ENCODE measurements at places on chromosomes 5 and 9. TPM values are rescaled to one million over a fixed set of nuclear protein-coding genes. Genes with fewer than 3 reads are reported as not detected.
A peak's percentile ranks its signal among the peaks of the same experiment; 100 is the strongest.

Gene GHR
- total RNA-seq = 25.6 TPM

Gene SLIT3
- 54.1 TPM for total RNA-seq

Gene LIFR
- total RNA-seq = 225 TPM

Gene LYRM7
- total RNA-seq = 15.8 TPM

Gene SLC6A3
- 0.15 TPM for total RNA-seq

Gene TLE1
- 52.1 TPM for total RNA-seq

Gene WHRN
- total RNA-seq = 15.1 TPM

Gene ACTL7A
- not detected for total RNA-seq

DNA sequence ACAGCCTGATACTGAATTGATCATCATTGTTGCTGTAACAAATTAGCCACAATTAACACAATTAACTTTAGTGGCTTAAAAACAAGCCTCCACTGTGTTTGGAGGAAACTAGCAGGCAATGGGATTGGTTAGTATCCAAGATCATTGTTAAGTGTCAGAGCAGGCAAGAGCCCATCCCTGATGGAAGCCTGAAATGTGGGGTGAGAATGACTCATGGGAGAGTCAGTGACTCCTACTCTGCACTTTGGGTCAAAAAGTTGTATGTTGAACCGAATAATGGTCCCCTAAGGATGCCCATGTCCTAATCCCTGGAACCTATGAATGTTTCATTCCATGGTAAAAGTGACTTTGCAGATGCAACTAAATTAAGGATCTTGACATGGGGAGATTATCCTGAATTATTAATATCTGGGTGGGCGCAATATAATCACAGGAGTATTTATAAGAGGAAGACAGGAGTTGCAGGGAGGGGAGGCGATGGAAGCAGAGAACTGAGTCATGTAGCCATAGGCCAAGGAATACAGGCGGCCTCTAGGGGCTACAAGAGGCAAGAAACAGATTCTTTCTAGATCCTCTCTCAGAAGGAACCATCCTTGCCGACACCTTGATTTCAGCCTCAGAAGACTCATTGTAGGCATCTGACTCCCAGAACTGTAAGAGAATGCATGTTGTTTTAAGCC is 28.8 kb downstream of the ALG2 start:
- H3K4me1 ChIP-seq = no peaks in the 10 kb centered on the region
- no peak overlapping the region for H3K4me3 ChIP-seq
- H3K27ac ChIP-seq = no peak overlapping the region
- H3K27me3 ChIP-seq = no peaks in the 10 kb centered on the region

DNA sequence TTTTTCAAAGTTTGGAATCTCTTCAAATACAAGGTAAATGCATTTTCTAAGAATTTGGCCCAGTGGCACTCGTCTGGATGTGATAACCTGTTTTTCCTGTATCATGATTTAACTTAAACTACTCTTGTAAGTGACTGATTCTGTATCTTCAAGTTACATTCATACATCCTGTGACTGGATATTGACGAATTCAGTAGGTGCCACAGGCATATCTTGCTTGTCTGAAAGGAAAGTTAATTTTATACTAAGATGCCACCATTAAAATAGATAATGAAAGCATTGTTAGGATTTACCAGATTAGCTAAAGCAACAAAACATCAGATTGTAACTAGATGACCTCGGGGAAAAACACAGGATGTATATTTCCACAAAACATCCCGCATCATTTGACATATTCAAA is 175.3 kb upstream of the ZNF608 start:
- no peak overlapping the region for H3K27ac ChIP-seq
- no peaks in the 10 kb centered on the region for H3K4me1 ChIP-seq
- no peaks in the 10 kb centered on the region for H3K36me3 ChIP-seq
- DNase-seq = no peak

GRCh38 chr9:3830291-3830690 is 304.5 kb upstream of the RFX3 start:
- no peak overlapping the region for H3K27ac ChIP-seq
- no peaks in the 10 kb centered on the region for H3K27me3 ChIP-seq
- no peak for DNase-seq
- peaks cover 3% of the 10 kb centered on the region for H3K4me1 ChIP-seq
- no peak overlapping the region for H3K4me3 ChIP-seq
- no peaks in the 10 kb centered on the region for H3K36me3 ChIP-seq

GRCh38 chr9:71854811-71855210 is 56.2 kb downstream of the ABHD17B start:
- no peak overlapping the region for H3K27ac ChIP-seq
- no peak for DNase-seq
- H3K27me3 ChIP-seq = no peaks in the 10 kb centered on the region
- no peaks in the 10 kb centered on the region for H3K36me3 ChIP-seq
- H3K4me1 ChIP-seq = no peaks in the 10 kb centered on the region

DNA sequence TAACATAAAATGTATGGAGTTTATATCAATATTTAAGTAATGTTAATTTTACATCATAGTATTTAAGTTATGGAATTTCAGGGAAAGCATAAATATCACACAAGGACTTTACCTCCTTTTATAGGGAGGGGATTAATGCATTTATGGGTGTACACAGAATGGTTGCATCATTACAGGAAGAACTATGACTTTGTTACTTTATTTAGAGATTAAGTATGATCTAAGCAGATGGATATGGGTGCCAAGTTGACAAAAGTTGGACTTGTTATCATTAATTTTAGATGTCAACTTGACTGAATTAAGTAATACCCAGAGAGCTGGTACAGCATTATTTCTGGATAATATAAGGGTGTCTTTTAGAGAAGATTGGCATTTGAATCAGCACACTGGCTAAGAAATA is 160.5 kb upstream of the CDH10 start:
- no peak for DNase-seq
- H3K4me3 ChIP-seq = no peak overlapping the region
- H3K4me1 ChIP-seq = no peaks in the 10 kb centered on the region

GRCh38 chr5:44321144-44321725 is 68.0 kb downstream of the FGF10 start:
- H3K36me3 ChIP-seq = no peaks in the 10 kb centered on the region
- no peak overlapping the region for H3K4me3 ChIP-seq
- no peak overlapping the region for H3K27ac ChIP-seq
- no peaks in the 10 kb centered on the region for H3K27me3 ChIP-seq
- H3K4me1 ChIP-seq = no peaks in the 10 kb centered on the region

- no peaks in the 10 kb centered on the region for H3K27me3 ChIP-seq
- no peak overlapping the region for H3K27ac ChIP-seq
- H3K4me3 ChIP-seq = no peak overlapping the region
- no peak for DNase-seq
- no peaks in the 10 kb centered on the region for H3K36me3 ChIP-seq
These were observed 7.7 kb upstream of the C5orf47 start for GRCh38 chr5:173981185-173981761.

DNA sequence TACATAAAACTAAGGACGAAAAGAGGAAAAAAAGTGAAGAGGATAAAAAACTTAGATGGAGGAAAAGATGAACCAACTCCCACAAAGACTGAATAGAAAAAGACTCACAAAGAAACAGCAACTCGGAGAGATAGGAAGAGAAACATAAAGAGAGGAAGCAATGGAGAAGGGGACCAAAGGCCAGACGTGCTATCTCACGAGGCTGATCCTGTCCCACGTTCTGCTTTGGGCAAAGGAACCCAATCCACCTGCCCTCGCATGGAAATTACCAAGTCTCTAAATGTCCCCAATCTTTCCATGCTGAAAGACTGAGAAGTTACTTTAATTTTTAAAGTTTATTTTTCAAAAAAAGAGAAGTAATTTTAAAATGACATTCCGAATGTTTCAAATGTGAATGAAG is 36.6 kb downstream of the TMEM245 start:
- H3K4me1 ChIP-seq = no peaks in the 10 kb centered on the region
- H3K27ac ChIP-seq = no peak overlapping the region
- DNase-seq = no peak
- no peak overlapping the region for H3K4me3 ChIP-seq
- H3K27me3 ChIP-seq = no peaks in the 10 kb centered on the region
- no peaks in the 10 kb centered on the region for H3K36me3 ChIP-seq

DNA sequence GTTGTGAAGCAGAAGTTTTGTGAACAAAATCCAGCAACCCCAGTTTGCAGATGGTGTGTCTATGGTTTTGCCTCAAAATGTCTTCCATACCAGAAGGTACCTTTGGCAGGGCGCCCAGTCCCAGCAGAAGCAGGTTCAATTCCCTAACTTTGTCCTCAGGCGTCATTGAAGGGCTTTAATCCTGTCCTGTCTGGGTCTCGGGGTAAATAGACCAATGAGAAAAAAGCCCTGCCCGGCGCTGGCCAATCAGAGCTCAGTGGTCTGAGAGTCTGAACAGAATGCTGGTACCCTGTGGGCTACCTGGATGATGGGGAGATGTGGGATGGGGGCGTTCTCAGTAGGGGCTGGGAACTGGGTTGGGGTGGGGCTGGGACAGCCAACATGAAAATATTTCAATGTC is 6.2 kb upstream of the ST6GALNAC4 start:
- H3K4me3 ChIP-seq = no peak overlapping the region
- no peaks in the 10 kb centered on the region for H3K36me3 ChIP-seq

GRCh38 chr5:178423431-178423830 is 166.8 kb downstream of the COL23A1 start:
- no peak overlapping the region for H3K4me3 ChIP-seq
- peaks cover under 1% of the 10 kb centered on the region for H3K4me1 ChIP-seq
- no peaks in the 10 kb centered on the region for H3K36me3 ChIP-seq

DNA sequence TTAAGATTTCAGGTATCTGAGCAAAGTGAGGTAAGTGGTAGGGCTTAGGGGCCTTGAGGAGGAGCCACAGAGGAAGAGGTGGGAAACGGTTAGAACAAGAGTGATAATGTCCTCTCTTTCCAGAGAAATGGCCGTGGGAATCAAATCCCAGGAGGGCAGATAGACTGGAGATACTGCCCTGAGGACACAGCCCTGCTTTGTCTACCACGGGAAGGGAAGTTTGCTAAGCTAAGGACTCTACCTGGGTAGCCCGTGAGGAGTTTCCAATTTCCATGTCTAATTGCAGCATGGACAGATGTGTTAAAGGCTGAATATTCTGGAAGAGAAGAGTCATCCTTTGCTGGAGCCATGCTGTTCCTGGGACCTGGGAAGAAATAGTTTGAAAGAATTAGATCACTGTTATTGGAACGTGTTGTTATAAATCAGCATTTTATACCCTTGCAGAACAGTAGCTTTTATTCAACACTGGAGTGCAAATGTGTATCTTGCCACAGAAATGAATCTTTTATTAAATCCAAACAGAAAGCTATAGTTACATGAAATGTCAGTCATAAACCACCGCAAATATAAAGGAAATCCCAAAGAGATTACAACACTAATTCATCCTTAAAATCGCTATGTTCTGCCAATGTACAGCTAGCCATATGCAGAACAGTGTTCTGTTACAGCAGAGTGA is 133.2 kb upstream of the LHFPL2 start:
- no peak for DNase-seq
- H3K27me3 ChIP-seq = no peaks in the 10 kb centered on the region
- H3K4me3 ChIP-seq = no peak overlapping the region
- no peaks in the 10 kb centered on the region for H3K4me1 ChIP-seq

- no peaks in the 10 kb centered on the region for H3K27me3 ChIP-seq
- peak overlapping the region; percentile 94 for H3K27ac ChIP-seq
- peaks cover 41% of the 10 kb centered on the region for H3K4me1 ChIP-seq
- no peaks in the 10 kb centered on the region for H3K36me3 ChIP-seq
These were observed 4.8 kb downstream of the NINJ1 start for GRCh38 chr9:93129286-93129685.

DNA sequence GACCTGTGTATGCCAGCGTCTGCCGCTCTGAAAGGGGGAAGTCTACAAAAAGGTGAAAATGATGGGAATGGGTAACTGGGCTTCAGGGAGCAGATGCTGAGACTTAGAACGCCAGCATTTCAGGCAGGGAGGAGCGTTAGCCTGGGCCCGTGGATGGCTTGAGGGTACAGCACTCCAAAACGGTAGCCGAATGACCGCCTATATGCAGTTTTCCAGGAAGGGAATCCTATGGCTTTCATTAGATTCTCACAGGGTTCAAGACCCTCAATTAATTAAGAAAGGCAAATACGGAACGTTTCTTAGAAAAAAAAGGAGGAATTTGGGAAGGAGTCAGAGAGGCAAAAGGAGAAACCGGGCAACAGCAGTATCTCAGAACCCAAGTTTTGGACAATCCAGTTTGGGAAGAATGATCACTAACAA is 639 bp downstream of the AMACR start:
- H3K27ac ChIP-seq = peak overlapping the region; percentile 76
- H3K4me1 ChIP-seq = no peaks in the 10 kb centered on the region

GRCh38 chr9:35522187-35522586 is 32.3 kb downstream of the RUSC2 start:
- no peaks in the 10 kb centered on the region for H3K36me3 ChIP-seq
- no peak overlapping the region for H3K4me3 ChIP-seq
- H3K4me1 ChIP-seq = peaks cover 51% of the 10 kb centered on the region

- no peaks in the 10 kb centered on the region for H3K27me3 ChIP-seq
- DNase-seq = no peak
- H3K27ac ChIP-seq = no peak overlapping the region
- no peaks in the 10 kb centered on the region for H3K36me3 ChIP-seq
These were observed 454.2 kb downstream of the PDE4D start for GRCh38 chr5:59439303-59439702.

DNA sequence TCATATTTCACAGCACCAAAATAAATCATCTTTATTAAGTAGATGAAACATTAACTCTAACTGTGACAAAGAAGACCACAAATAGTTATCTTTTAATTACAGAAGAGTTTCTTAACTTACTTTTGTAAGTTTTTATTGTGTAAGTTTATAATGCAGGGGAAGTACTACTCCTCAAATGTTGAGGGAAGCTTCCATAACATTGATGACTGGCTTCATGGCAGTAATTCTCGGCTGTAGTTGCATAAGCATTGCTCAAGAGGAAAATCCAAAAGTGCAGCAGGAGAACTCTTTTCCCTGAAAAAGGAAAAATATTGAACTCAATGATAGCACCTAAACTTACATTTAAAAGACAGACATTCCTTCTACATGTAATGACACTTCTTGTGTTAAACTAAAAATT is 4.6 kb downstream of the TSLP start:
- no peak overlapping the region for H3K4me3 ChIP-seq
- no peak for DNase-seq
- H3K36me3 ChIP-seq = no peaks in the 10 kb centered on the region

- no peaks in the 10 kb centered on the region for H3K27me3 ChIP-seq
- H3K4me1 ChIP-seq = no peaks in the 10 kb centered on the region
- H3K27ac ChIP-seq = no peak overlapping the region
- no peak for DNase-seq
- peaks cover 3% of the 10 kb centered on the region for H3K36me3 ChIP-seq
These were observed 48.7 kb upstream of the POMT1 start for GRCh38 chr9:131454028-131454427.

- no peak overlapping the region for H3K27ac ChIP-seq
- DNase-seq = peak; percentile 39
- H3K36me3 ChIP-seq = no peaks in the 10 kb centered on the region
These were observed 47.7 kb upstream of the RNF130 start for GRCh38 chr5:180119031-180119902.

DNA sequence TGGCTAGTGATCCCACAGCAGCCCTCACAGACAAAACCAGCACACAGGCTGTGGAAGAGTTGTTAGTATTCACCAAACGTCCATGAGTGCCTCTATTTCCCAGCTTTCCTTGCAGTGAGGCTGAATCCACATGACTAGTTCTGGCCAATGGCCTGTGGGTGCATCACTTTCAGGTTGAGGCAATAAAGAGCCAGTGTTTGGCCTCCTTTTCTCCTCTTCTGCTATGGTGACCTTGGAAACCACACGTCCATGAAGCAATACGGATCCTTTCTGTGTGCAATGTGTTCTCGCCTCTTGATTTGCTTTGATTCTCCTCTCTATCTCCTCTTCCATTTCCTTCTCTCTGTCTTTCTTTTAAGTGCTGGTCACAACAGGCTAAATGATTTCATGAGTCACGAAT is 23.4 kb upstream of the CLK4 start:
- H3K27me3 ChIP-seq = no peaks in the 10 kb centered on the region
- no peaks in the 10 kb centered on the region for H3K4me1 ChIP-seq
- no peak overlapping the region for H3K4me3 ChIP-seq
- no peak for DNase-seq
- no peaks in the 10 kb centered on the region for H3K36me3 ChIP-seq
- no peak overlapping the region for H3K27ac ChIP-seq
